ENCODE measurements at places on chromosomes 11 and 22. TPM values are rescaled to one million over a fixed set of nuclear protein-coding genes. Genes with fewer than 3 reads are reported as not detected.

IFT27 gene
- 24.4 TPM for total RNA-seq

KRTAP5-9 gene
- total RNA-seq: 0.36 TPM

GRCh38 chr11:5317292-5317691 is 6.8 kb downstream of the OR51B2 start:
- no peak for DNase-seq

DNA sequence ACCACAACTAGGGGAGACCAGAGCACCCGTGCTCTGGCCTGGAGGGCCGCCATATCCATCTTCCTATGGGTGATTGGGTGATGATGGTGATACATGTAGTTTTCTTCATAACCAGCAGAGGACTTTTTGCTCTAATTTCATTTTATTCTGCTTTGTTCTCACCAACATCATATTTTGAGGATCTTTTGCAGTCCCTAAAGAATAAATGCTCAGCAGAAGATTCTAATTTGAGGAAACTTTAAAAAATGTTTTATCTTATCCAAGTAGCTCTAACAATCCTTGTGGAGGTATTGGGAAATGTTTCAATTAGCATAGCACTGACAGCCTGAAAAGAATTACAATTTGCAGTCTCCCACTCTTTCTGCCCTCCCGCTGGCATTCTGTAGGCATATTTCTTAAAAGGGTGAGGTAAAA is 544.0 kb downstream of the NTM start:
- no peak for DNase-seq

GRCh38 chr11:34268906-34269430 is 88.8 kb downstream of the ABTB2 start:
- no peak for DNase-seq

GRCh38 chr11:75099635-75100034 is 3.0 kb upstream of the OR2AT4 start:
- no peak for DNase-seq

DNA sequence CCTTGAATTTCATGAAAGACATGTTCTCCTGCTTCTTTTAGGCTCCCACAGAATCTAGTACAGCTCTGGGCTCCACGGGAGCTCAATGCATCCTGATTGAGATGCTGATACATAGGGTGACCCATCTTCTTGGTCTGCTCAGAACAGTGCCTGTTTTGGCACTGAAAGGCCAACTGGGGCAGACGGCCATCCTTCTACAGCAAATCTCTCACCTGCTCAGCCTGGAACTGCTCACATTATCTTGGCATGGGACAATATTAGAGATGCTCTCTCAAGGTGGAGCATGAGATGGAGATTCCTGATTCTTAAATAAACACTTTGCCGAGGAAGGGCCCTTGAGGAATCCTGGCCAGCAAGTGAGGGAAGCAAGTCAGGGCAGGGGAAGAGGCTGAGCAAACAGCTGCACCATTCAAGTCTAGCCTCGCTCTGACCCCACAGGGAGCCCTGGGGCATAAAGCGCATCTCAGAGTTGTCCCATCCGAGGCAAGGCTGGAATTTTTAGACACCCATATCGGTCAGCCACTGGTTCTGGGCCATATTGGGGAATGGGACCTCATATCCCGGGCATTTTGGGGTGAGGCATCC is 58.4 kb upstream of the CSNK2A3 start:
- no peak for DNase-seq

Measured in chondrocyte (in vitro differentiated cells).